Stimulated activated CD8-positive, alpha-beta memory T cell treated with anti-CD3 and anti-CD28 coated beads, Interleukin-2, amount 100 ng/mL, for 1 hour (primary cell): ENCODE measurements at places on chromosomes 4 and X.

DNA sequence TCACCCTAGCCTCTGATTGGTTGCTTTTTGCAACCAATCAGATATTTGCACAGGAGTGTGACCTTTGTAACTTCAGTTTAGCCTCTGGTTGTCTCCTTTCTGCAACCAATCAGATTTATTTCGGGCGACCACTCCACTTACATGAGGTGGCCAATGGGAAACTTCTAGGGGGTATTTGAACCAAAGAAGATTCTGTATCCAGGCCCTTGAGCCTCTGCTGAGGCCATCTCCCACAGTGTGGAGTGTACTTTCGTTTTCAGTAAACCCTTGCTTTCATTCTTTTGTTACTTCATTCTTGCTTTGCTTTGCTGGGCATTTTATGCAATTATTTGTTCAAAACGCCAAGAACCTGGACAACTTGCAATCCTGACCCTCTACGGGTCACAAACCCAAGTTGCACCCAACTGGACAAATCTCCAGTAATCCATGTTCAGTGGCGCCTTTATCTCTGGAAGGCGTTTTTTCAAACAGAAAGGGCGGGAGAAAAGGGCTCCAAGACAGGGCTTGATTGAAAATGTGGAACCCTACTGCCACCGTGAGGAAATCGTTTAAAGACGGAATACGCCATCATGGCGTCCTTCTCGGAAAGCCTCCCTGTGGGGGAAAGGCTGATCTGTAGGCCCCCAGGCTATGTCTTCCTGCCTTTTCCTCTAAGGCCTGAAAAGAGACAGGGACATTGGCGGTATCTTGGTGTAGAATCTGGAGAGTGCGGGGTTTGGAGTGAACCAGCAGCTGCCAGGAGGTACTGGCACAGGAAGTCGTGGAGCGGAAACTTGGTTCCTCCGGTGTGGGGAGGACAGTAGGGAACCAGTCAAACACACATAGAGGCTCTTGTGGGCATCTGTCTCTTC, 184.6 kb downstream of the OR13H1 start:
- no peak for DNase-seq

- no peak for DNase-seq
These were observed 201.2 kb upstream of the ITM2A start for GRCh38 chrX:79568309-79568708.

GRCh38 chr4:145414226-145414625, 67.4 kb upstream of the SMAD1 start:
- no peak for DNase-seq

DNA sequence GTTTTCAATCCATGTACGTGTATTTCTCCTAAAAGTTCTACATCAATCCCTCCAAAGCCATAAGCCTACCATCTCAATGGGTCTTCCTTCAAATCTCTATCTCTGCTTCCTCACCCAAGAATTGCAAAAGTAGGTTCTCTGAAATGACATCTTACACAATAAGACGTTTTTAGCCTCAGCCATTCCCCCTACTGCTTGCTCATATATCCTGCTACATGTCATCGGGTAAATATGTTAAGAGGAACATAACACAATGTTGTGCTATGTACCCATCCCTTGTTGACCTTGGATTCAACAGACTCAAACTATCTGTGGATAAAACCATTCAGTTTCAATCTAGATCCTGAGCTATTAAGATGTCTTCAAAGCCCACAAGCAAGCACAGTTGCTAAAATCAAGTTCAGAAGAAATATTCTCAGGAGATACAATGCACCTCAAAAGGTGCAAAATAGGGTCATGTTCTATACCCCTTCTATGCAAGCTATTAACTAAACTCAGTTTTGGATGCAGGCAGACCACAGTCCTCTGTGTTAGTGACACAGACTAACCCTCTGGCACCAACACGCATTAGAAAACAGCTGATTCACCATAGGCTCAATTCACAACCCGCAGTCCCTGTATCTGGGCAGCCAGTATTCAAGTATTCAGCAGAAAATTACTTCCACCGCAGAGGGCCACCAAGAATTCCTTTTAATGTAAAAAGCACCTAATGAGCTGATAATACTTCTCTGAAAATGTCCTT, 56.8 kb downstream of the CD99L2 start:
- DNase-seq, result no peak
